ENCODE measurements at places on chromosomes 7 and 10.

GRCh38 chr10:19952224-19953010 is 136.2 kb downstream of the PLXDC2 start:
- DNase-seq = no peak

DNA sequence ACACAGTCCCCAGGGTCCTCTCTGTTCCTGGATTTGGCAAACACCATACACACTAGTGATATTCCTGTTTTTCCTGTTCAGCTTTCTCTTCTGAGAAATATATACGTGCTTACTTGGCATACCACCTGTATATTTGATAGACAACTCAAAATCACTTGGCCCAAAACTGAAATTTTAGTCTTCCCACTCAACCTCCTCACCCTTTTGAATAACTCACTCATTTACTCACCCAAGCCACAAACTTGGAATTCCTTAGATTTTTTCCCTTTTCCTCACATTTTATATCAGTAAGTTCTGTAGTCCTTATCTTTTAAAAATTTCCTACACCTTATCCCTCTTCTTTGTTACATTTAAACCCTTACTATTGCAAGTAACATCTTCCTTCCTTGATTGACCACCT is 143.4 kb downstream of the PPP1R3A start:
- no peak for DNase-seq

- no peak for DNase-seq
Measured at GRCh38 chr7:3504384-3504783, 203.3 kb downstream of the SDK1 start.

- DNase-seq = no peak
Measured at GRCh38 chr7:15174485-15174884, 271.9 kb upstream of the DGKB start.

DNA sequence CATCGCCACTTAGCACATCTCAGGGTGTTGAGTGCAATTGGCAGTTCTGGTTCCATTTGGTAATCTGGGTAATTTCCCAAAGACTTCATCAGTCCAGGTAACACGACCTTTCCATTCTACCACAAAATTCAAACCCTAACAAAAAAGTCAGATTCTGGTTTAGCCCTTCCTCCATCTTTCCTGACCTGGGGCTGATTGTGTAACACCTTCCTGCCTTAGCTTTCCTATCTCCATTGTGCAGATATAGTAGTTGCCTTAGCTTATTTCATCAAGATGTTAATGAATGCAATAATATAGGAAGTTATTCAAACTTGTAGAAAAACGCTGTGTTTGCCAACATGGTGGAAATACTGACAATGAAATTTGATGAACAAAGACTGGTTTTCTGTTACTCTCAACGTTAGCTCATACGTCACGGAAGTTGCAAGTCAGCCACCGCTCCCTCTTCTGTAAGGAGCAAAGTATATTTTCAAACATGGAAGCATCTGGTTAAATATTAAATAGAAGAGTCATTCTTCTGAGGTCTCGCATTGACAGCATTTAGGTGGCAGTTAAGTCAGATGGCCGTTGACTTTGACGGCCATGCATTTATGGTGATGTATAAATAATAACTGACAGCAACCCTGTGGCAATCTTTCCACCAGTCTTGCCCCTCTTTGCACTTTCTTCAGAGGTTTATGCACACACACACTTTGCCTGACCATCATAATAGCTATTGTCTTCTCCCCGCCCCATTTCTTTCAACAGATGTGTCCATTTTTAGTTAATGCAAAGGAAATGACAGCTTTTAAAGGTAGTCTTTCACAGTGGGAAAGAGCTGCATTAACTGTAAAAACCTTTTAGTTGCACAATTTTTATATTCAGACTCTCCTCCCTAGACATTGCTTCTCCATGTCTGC is 205.1 kb upstream of the BMPER start:
- DNase-seq = no peak

DNA sequence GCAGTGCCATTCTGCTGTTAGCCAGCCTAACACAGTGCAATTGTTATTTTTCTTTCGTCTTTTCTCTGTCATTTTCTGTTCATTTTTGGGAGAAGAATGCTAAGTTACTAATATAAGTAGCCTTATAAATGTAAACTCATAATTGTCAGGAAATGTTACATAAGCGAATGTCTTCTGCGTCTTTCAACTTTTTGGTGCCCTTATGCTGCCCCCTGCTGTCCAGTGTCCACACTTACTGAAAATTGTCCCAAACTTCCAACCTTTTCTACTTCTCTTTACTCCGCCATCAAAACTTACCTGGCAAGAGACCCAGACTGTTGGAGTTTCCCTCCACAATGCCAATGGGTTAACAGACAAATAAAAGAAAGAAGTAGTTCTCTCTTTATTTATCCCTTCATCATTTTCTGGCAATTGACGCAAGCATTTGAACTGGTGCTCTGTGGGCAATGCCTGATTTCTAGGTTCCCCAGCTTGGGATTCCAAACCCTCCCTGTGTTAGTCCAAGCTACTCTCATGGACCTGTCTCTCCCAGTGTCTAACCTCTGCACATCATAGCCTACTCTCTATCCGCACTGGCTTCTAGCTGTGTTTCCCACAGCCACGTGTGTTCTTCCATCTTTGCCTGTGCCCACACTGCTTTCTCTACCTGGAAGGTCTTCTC is 21.0 kb upstream of the EPC1 start:
- peak; percentile 60 for DNase-seq

DNA sequence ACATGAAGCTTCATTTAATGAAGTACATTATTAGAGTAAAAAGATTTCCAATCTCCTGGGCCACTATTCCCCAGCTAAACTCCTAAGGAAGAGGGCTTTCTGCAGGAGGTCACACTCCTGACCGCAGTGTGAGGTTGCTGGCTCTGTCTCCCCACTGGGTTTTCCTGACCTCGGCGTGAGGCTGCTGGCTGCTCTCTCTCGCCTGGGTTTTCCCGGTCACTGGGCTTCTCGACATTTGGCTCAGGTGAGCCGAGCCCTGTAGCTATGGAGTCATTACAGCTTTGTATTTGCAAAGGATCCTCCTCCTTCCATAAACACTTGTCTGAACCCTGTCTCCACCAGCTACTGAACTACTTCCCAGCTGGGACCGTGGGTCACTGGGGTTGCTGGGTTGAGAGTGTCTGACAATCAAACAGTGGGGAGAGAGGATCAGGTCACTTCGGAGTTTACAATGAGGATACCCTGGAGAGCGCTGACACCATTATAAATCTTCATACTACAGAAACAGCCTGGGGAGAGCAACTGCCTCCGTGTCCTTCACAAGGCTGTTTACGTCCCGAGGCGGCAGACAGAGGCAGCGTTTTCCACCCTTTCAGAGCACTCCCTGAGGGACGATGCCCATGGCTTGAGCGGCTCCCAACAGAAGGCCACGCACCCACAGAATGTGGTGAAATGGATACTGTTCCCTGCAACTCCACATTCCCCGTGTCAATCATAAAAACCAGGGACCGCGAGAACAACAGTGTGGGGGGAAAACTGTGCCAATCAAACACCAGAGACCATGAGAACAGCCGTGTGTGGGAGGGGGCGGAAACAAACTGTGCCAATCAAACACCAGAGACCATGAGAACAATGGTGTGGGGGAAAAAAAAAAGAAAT is 226.2 kb downstream of the ZMYND11 start:
- no peak for DNase-seq

GRCh38 chr7:95045236-95045923 is 138.0 kb downstream of the PPP1R9A start:
- DNase-seq = no peak

- DNase-seq = no peak
Measured at GRCh38 chr10:1102831-1103230, 46.6 kb downstream of the WDR37 start.

DNA sequence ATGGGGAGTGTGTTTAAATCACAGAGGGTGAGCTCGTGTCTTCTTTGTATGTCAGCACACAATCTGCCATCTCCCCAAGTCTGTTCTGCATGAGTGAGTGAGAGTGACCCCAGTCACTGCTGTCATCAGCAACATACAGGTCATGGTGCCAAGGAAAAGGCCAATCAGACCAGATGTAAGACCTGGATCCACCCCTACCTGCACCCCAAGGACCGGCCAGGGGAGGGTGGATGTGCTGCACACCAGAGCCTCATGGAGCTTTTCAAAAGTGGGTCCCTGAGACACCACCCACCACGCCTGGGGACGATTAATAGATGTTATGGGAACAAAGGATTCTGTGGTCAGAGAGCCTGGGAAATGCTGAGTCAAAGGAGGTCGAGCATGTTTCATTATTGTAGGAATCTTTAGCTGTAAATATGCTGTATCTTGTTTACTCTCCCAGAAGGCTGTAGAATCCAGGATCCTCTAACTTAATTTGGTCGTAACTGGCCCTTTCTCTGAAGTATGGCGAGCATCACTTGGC is 420.5 kb downstream of the RPS24 start:
- DNase-seq = no peak

DNA sequence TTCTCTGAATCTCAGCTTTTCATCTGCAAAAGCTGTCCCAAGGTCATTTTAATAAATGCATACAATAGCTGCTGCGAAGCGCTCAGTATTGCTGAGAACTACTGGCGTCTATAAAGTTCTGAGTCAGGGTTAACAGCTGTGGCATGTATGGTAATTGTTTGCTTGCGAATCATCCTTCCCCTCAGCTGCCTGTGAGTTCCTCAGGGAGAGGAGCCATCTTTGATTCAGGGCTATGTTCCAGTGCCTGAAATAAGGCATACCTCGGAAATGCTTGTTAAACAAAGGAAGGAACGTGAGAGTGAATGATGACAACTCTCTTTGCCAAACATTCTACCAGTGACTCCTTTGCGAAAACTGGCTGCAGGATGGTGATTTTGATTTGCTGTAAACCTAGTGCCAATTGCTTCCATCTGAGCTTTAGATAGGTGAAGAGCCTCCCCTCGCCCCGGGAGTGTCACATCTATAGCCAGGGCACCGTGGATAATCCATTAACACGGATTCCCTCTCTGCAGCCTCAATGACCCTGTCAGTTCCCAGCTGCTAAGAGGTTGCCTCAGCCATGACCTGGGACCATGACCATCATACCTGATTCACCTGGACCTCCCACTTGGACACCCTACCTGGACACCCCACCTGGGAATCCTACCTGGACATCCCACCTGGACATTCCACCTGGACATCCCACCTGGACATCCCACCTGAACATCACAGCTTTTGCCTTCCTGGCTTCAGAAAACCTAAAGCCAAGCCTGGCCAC is 39.6 kb downstream of the GPRIN2 start:
- DNase-seq = no peak

GRCh38 chr7:27925573-27926201 is 185.7 kb downstream of the TAX1BP1 start:
- no peak for DNase-seq

DNA sequence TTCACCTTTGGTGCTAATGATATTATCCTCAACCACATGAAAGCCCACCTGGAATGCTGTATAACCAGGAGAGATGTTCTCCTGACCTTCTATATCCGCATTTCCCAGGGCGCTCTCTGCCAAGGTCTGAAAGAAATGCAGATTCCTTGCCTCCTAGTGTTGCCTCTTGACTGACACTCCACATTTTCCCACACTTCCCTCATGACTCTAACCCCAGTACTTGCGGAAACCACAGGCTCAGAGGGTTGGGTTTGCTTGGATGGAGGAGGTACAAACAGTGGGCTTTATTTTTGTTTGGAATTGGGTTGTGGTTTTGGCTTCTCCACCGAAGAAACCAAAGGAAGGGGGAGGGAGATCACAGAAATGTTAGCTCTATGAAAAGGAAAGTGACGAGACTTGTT is 222.9 kb upstream of the CELF2 start:
- DNase-seq = no peak

DNA sequence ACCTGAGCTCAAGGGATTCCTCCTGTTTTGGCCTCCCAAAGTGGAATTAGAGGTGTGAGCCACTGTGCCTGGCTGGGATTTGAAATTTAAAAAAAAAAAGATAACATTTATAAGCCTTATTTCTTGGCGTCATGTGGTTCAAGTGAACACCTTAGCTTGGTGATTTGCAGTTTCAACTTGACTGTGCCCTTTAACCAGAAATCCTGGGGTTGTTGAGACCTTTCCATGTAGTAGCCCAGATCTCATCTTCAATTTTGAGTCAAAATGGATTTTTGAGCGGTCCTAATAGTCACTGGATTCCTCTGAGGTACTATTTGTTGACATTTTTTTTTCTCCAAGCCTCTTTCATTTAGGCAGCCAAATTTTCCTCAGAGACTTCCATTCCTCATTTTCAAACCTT is 29.5 kb upstream of the FBXW4 start:
- DNase-seq = no peak

DNA sequence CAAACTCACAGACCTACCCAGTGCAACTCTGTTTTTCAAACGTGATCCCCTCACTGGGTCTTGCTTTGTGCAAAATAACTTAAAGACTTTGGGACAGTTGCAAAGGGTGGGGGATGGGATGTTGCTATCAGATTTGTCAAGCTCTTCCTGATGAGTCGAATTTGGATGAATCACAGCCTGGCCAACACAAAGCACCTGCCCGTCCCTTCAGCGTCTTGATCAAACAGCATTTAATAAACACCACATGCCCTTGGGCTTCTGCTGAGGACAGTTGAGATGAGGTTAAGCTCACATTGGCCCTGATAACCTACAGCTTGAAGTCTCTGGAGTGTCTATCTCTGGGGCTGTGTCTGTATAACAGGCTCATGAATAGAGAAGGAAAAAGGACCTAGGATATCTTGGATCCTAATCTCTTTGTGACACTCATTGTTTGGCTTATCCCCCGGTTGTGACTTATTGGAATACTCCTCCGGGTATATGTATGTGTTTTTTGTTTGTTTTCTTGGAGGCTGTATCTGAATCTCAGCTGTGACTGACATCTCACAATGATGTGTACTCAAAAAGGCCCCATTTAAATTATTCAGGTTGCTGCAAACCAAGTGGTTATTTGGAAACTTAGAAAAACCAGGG is 132.6 kb upstream of the NAMPT start:
- DNase-seq = no peak

GRCh38 chr10:110788620-110789385 is 82.9 kb upstream of the PDCD4 start:
- DNase-seq = no peak

DNA sequence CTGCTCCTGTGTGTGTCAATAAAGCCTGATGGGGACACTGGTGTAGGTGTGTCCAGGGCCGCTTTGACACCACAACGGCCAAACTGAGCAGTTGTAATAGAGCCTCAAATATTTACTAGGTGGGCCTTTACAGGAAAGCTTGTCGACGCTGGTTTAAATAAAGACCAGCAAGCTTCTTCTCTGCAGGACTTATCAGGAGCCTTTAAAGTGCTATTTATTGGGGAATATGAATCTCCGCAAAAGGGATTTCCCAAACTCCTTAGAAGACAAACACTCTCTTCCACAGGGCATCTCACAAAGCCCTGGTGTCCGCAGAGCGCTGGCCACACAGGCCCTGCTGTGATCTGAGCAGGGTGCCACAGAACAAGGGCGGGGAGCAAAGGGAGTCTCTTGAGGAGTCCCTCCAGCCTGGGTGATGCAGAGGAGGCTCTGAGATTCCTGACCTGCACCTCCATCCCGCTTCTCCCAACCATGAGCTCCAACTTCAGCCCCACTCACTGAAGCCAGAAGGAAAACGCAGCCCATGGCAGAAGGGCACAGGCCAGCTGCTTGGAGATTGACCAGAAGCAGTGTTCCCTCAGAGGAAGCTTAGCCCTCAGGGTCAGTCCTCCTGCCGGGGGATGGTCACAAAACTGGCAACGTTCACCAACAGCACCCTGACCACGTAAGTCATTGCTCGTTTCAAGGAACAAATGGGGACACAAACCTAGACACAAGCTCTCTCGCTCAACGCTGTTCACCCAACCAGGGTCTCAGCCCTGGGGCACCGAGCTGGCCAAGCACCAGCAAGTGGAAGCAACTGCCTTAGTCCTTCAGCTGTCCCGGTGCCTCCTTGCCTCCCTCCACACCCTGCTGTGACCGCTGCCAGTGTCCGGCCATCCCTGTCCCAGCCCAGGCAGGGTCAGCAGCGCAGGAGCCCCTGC is 129.5 kb downstream of the OAT start:
- DNase-seq = no peak
